ENCODE measurements at places on chromosomes 5 and 9.
A peak's percentile ranks its signal among the peaks of the same experiment; 100 is the strongest.

DNA sequence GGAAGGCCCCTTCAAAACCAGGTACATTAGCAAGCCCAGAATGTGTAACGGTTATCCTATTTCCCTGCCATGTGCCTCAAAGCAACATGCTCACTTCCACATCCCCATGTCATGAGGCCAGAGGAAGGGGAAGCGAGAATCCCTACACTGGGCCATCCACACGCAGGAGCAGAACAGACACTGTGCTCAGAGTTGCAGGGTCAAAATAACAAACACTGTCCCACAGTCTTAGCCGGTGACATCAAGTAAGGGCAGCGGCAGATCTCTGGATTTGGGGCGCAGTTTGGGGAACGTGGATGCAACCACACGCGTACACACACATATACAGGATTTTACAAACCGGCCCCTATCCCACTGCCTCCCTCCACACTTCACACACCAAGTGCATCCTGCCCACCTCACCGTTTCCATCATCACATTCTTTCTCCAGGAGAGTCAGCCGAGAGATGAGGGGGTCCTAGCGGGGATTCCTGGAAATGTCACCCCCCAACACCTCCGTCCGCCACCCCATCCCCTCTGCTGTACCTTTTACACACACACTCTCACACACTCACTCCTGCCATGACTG, 776 bp downstream of the APBA1 start:
- no peak for DNase-seq

DNA sequence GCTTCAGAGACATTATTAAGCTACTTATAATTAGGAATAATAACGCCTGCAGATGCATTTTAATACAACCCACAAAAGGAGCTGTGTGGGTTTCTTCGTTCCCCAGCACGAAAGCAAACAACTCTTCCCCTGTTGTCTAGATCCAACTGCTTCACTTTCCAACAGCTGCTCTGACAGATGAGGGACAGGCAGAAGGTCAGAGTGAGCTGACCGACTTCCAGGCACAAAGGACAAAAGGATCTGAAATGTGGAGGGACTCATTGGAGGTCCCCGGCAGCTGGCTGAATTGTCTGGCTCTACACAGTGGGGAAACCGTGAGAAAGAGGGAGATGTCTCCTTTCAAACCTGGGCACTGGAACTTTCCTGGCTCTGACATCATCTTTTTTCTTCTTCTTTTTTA, 79.1 kb upstream of the ALDH1B1 start:
- DNase-seq, result no peak

- peak; percentile 73 for DNase-seq
Measured at GRCh38 chr5:173016598-173017046, 33.1 kb downstream of the ATP6V0E1 start.

GRCh38 chr5:42374679-42375273, 48.5 kb upstream of the GHR start:
- no peak for DNase-seq

- peak; percentile 74 for DNase-seq
Measured at GRCh38 chr5:88883836-88884607, 1.0 kb upstream of the MEF2C start.

- DNase-seq, result no peak
Measured at GRCh38 chr5:8184455-8185063, 315.6 kb downstream of the MTRR start.

DNA sequence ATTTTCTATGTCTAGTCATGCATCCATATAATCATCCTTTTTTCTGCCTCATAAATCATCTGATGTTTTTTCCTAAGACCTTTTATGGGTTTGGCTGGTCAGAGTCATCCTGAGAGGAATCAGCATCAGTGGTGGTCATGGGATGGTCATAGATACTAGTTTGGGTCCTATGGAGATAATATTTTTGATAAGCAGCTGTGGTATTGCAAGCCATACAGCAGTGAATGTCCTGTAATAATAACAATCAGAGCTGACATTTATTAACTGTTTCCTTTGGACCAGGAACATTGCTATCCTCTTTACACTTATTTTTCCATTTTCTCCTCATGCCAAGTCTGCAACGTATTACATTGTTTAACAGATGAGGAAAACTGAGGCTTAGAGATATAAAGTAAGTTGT, 83.1 kb downstream of the TEX10 start:
- DNase-seq, result no peak

- no peak for DNase-seq
Measured at GRCh38 chr5:4989118-4989517, 151.0 kb upstream of the ADAMTS16 start.

GRCh38 chr9:95425910-95426551, 90.7 kb downstream of the PTCH1 start:
- DNase-seq, result peak; percentile 32

- peak; percentile 17 for DNase-seq
Measured at GRCh38 chr9:136488247-136489214, 5.7 kb upstream of the SEC16A start.

GRCh38 chr9:78242041-78242440, 6.2 kb downstream of the CEP78 start:
- DNase-seq, result no peak

DNA sequence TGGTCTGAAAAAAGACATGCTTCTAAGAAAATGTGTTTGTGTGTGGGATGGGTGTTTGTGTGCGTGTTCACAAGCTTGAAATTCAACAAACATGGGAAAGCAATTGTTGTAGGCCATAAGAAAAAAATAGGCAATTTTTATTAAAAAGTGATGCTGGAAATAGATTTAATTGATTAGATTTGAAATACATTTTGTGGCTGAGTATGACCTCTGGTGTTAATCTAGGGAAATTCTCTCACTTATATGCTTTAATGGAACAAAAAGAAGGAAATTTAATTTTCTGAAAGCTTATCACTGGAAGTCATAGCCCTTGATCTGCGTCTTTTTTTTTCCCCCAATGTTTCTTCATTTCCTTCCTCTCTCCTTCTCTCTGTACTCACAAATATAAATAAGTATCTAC, 3.5 kb upstream of the KCNN2 start:
- no peak for DNase-seq

DNA sequence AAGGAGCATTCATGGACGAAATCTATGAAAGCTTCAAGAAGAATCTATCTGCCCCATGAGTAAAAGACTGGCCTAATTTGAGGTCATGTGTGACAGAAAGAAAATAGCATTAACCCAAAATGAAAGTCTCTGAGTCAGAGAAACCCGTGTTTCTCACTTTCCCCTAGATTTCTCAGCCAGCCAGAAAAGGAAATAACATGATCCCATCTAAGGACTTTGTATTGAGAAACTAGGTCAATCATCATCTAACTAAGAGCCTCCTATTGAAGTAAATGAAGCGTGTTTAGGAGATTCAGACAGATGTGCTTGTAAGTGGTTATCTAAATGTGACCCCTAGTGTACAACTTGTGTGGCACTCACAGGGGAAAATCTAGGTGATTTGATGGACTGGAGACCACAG, 77.3 kb upstream of the ZNF366 start:
- no peak for DNase-seq

DNA sequence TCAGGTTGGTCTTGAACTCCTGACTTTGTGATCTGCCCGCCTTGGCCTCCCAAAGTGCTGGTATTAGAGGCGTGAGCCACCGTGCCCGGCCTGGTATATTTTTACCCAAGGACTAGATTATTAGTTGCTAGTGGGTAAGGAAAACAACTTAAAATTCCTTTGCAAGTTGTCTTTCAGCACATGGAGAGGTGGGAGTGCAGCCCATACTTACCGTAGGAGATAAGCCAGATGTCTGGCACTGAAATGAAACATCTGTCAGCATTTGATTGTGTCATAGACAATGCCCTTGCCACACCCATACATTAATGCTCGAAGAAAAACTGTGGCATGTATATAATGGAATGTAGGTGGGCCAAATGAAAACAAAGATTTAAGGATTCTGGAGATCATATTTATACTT, 36.6 kb upstream of the ANKH start:
- no peak for DNase-seq

DNA sequence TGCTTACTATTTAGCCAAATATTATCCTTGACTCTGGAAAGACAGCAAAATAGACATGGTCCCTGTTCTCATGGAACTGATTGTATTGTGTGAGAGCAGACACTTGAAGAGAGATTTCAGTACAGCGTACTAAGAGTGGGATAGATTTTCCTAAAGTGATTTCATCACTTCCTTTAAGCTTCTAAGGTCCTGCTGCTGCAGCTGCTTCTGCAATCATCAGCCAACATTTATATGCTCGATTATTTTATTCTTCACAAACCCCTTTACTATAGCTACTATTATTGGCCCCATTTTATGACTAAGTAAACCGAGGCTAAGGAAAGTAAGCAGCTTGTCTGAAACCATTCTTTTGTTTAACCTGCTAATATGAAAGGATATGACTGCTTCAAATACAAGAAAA, 137.7 kb downstream of the SPATA31D1 start:
- no peak for DNase-seq

GRCh38 chr5:64462391-64462790, 43.4 kb upstream of the RGS7BP start:
- no peak for DNase-seq

DNA sequence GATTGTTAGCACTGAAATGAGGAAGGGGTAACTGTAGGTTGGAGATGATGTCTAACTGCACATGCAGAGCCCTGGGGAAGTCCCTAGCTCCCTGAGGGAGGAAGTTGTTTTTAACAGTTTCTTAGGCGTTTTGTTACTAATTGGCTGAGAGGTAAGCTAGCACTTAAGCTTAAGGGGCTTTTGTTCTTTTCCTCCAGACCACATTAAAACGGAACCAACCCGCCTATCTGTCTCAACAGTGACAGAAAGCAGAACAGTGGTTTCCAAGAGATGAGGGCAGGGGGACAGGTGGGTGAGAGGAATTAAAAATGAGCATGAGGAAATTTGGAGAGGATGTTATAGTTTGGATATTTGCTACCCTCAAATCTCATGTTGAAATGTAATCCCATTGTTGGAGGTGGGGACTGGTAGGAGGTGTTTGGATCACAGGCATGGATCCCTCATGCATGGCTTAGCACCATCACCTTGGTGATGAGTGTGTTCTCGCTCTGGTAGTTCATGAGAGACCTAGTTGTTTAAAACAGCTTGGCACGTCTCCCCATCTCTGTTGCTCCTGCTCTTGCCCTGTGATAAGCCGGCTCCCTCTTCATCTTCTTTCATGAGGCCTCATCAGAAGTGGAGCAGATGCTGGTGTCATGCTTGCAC, 38.9 kb downstream of the LYRM7 start:
- DNase-seq, result no peak

DNA sequence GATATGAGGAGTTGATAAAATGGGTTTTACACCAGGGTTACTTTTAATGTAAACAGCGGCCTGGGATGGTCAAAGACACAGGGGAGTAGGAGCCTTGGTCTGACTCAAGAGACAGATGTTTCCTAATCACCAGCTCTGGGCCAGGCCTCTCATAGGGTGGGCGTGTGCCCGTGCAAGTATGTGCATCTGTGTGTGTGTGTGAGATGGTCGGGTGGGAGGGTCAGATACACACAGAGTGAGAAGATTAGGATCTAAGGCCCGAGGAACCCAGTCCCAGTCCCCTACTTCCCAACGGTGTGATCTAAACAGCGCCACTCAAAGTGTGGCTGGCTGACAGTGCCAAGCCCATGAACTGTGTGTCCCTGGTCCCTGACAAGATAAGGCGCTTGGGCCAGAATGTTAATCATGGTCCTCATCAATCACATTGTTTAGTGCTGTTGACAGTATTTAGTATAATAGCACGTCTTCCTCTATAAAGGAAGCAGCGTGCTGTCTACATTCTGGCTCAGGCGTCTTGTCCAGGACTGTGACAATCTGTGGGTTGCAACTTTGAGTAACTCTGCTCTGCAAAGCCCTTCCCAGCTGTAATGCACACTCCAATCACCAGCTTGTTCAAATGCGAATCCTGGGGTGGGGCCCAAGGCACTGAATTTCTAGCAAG, 173.7 kb downstream of the DAB2IP start:
- no peak for DNase-seq

DNA sequence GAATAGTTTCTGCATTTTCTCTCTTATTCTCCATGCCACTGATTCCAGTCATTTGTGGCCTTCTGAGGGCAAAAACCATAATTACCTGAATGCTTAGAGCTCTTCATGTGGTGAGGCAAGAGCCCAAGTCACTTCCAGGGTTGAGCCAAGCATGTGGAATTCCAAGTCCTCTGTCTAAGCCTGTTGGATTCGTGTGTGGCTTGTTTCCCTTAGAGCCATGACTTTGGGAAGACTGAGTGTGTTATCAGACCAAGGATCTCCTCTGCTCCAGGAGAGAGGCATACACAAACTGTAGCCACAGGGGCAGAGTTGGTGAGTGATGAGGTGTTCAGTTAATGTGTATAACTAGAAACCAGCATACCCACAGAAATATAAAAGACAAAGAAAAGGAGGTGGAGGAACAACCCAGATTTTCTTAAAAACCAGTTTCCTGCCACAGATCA, 27.1 kb downstream of the SLC22A5 start:
- DNase-seq, result no peak

DNA sequence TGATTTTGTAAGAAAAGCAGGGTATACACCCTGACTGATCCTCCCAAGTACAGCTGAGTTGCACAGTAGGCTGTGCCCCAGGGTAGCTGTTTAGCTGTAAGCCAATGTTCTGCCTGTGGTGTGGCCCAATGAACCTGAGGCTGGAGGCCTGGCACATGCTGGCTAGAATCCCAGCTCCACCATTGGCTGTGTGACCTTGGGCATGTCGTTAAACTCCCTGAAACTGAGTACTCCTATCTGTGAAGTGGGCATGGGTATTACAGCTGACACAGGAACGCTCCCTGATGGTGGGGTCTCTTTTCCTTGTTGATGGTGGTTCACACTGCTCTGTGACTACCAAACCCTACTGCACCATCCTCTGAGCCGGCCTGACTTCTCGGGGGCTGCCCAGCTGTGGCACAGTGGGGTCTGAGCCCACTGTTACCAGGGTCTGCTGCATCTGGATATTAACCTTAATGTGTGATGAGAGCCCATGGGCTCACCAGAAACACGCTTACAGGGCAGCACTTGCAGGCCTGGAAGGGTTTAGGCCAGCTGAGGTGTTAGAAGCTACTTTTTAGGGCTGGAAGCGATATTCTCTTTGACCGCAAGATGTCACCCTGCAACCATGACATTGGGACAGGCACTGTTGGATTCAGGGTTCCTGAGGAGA, 7.0 kb upstream of the GADD45G start:
- DNase-seq, result peak; percentile 54

DNA sequence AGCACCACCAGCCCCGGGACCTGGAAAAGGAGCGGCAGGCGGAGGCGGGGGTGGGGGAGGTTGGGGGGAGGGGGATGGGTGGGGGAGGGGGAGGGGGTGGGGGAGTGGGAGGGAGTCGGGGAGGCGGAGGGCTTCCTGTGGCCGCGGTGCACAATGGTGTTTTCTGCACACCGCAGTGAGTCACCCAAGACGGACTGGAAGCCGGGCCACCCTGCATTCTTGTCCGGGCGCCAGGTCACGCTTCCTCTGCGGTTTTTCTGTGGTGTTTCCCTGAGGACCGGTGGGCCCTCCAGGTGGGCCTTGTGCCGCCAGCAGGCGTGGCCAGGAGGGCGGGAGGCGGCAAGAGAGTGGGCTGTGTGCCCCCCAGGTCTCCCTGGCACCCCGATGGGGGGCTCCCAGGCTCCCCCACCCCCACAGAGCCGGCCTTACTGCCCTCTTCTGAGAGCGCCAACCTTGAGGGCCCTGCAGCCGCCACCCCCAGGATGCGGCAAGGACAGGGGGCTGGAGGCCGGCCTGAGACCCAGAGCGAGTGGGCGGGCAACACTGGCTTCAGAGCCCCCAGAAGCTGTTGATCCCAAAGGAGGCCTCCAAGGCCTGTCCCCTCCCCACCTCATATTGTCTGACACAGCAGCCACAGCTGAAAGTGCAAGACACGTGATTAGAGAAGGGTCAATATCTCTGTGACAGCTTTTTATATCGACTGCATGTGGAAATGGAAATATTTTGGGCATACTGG, 11.1 kb downstream of the EXD3 start:
- peak; percentile 94 for DNase-seq

GRCh38 chr5:131384173-131384572, 120.3 kb downstream of the CDC42SE2 start:
- DNase-seq, result no peak

All from astrocyte of the spinal cord (primary cell).